Fibroblast of lung (primary cell): ENCODE measurements at places on chromosomes 16 and 17. TPM values are rescaled to one million over a fixed set of nuclear protein-coding genes. Genes with fewer than 3 reads are reported as not detected.
A peak's percentile ranks its signal among the peaks of the same experiment; 100 is the strongest.

Gene HBQ1
- not detected in 2 replicates for total RNA-seq

DNA sequence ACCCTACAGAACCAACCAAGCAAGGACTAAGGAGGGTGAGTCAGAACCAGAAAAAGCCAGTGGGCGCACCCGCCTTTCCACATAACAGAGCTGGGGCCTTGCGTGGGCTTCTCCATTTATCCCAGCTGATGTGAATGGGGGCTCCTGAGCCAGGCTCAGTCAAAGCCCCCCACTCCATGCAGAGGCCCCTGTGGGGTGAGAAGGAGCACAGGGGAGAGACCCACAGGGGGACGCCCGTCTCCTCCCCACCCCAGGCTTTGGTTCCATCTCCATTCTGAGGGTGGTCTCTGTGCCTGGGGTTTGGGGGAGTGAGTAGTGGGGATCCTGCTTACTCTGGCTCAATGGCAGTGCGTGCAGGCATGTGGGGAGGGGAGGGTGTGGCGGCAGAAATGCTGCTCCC, 210.1 kb upstream of the TNRC6C start:
- no peak overlapping the region for H3K4me3 ChIP-seq
- no peaks in the 10 kb centered on the region for H3K27me3 ChIP-seq

- DNase-seq, result no peak
- no peaks in the 10 kb centered on the region for H3K4me1 ChIP-seq
- H3K36me3 ChIP-seq, result no peaks in the 10 kb centered on the region
- H3K4me3 ChIP-seq, result no peak overlapping the region
Measured at GRCh38 chr16:6247775-6248174, 1084.9 kb upstream of the RBFOX1 start.

DNA sequence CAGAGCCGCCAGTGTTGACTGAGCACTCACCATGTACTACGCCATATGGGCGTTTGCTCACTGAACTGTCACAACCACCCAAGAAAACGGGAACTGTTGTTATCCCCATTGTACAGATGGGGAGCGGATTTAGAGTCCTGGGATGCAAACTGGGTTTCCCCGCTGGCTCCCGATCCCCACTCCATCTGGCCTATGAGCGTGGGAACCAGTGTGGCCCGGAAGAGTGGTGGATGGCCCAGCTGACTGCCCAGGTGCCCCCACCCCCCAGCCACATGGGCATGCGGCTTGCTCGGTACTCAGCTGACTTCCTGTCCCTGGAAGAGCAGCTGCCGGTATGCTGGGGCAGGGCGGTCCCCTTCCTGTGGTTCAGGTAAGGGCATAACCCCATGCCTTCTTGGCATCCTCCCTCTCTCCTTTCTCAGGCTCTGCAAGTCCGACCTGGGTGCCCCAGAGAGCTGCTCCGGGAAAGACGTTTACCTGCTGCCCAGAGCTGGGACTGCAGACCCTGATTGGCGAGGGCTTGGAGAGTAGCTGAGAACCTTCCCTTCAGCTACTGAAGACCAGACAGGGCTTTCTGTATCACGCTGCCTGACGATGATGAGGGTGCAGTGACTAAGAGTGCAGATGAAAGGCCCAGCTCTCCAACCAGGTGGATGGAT, 16.2 kb downstream of the SOCS3 start:
- H3K27ac ChIP-seq, result peak overlapping the region; percentile 98
- H3K27me3 ChIP-seq, result no peaks in the 10 kb centered on the region
- no peak overlapping the region for H3K4me3 ChIP-seq
- no peak for DNase-seq
- no peaks in the 10 kb centered on the region for H3K36me3 ChIP-seq

GRCh38 chr16:88939972-88940861, 36.8 kb downstream of the CBFA2T3 start:
- DNase-seq, result no peak
- H3K27ac ChIP-seq, result no peak overlapping the region
- no peak overlapping the region for H3K4me3 ChIP-seq
- peaks cover 55% of the 10 kb centered on the region for H3K27me3 ChIP-seq
- no peaks in the 10 kb centered on the region for H3K36me3 ChIP-seq
- H3K4me1 ChIP-seq, result no peaks in the 10 kb centered on the region

Gene UNC13D
- total RNA-seq, result 1.5 TPM in 2 replicates

- no peak for DNase-seq
- no peak overlapping the region for H3K27ac ChIP-seq
- no peaks in the 10 kb centered on the region for H3K4me1 ChIP-seq
- no peak overlapping the region for H3K4me3 ChIP-seq
- H3K36me3 ChIP-seq, result no peaks in the 10 kb centered on the region
Measured at GRCh38 chr17:12290207-12290606, 269.5 kb downstream of the MAP2K4 start.

DNA sequence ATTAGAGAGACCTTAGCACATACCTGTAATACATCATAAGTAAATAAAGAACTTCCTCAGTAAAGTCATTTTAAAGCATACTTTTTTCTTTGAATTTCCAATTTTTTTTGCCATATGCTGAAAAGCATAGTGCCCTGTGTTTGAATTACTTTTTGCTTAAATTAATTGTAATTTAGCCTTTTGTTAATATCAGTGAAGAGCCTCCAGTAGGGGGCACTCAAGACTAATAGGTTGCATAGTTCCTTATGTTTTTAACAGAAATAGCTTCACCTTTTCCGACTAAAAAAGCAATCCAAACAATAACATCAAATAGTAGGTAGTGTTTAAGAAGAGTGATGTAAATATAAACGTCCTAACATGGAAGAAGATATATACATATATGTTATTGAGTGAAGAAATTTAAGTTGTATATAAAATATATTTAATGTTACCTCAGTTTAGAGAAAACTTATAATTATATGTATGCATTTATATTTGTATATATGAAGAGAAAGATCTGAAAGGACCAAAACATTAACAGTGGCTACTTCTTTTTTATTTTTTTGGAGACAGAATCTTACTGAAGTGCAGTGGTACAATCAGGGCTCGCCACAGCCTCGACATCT, 18.6 kb downstream of the RAD51C start:
- no peak overlapping the region for H3K27ac ChIP-seq
- DNase-seq, result peak; percentile 81
- H3K4me3 ChIP-seq, result no peak overlapping the region
- H3K27me3 ChIP-seq, result no peaks in the 10 kb centered on the region
- H3K4me1 ChIP-seq, result no peaks in the 10 kb centered on the region
- H3K36me3 ChIP-seq, result no peaks in the 10 kb centered on the region

DNA sequence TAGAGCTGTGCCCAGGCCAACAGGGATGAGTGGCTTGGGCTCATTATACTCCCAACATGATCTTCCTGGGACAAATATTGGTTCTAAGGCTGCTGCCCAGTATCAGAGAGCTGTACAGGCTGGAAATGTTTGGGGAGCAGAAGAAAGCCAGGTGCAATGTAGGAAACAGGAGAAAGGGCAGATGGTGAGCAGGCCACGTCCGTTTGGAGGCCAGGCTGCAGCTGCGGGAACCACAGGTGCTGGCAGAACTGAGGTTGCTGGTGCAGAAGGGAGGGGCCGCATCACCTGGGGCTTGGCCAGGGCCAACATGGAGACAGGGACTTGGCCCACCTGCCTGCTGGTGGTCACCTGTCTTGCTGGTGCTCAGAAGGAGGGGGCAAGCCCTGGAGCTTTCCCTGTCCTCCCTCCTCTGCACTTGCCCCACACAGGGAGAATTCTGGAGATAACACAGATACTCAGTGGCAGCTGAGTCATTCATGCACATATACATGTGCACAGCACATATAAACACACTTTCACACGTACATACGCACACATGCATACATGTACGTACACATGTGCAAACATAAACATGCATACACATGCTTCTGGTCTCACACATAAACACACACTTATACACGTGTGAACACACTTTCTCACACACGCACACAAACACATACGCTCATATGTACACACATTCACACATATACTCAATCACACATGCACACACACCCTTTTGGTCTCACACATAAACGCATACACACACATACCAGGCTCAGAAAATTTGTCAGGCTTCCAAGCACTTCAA, 67.7 kb downstream of the WSCD1 start:
- no peaks in the 10 kb centered on the region for H3K27me3 ChIP-seq
- DNase-seq, result no peak
- H3K4me1 ChIP-seq, result no peaks in the 10 kb centered on the region

DNA sequence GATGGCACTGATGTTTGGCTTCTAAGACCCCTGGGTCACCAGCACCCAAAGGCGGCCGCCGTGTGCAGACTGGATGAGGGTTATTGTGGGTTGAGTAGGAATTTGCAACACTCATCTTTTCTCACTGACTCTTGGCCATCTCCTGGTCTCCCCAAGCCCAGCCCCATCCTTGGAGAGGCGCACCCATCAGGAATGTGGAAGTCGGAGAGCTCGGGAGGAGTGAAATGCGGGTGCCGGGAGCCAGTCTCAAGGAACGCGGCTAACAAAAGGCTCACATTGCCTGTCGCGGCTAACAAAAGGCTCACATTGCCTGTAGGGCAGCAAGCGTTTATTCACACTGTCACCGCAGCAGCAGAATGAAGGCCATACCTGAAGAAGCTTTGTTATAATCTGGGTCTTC, 248.6 kb downstream of the FOXL1 start:
- H3K4me3 ChIP-seq, result no peak overlapping the region
- H3K27ac ChIP-seq, result no peak overlapping the region
- no peaks in the 10 kb centered on the region for H3K36me3 ChIP-seq
- H3K4me1 ChIP-seq, result no peaks in the 10 kb centered on the region

DNA sequence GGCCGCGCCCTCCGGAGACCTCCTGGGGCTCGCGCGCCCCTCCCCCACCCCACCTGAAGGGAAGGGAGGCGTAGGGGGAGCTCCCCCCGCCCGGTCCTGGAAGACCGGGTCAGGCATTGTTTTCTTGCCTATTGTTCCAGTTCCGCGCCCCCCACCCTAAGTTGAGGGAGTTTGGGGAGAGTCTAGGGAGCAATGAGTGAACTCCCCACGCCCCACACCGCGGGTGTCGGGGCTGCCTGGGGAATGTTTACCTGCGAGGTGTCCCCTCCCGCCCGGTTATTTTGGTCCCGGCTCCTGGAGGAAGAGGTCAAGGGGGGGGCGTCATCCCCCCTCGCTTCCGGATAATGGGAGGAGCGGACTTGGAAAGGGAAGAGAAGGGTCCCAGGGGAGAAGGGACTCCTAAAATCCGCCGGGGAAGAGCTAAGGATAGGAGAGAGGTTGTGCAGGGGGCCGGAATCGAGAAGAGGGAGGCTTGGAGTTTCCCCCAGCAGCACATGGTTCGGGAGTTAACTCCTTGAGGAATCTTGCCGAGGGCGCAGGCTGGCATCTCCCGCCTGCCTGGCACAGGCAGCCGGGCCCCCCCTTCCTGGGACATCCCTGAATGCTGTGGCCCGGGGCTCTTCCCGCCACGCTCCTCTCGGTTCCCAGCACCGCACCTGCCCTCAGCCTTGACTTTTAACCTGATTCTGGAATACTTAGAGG, 881 bp downstream of the MLLT6 start:
- peaks cover 9% of the 10 kb centered on the region for H3K4me1 ChIP-seq
- H3K36me3 ChIP-seq, result peaks cover 2% of the 10 kb centered on the region
- H3K27ac ChIP-seq, result no peak overlapping the region
- H3K4me3 ChIP-seq, result peak overlapping the region; percentile 73

GRCh38 chr17:18191236-18191667, 7.6 kb downstream of the ALKBH5 start:
- no peak overlapping the region for H3K27ac ChIP-seq
- H3K27me3 ChIP-seq, result no peaks in the 10 kb centered on the region
- no peak overlapping the region for H3K4me3 ChIP-seq
- H3K4me1 ChIP-seq, result peaks cover 15% of the 10 kb centered on the region

Gene EMP2
- 17.2 and 22.5 TPM in 2 replicates for total RNA-seq

Gene USP31
- 5.6 and 5.8 TPM in 2 replicates for total RNA-seq

DNA sequence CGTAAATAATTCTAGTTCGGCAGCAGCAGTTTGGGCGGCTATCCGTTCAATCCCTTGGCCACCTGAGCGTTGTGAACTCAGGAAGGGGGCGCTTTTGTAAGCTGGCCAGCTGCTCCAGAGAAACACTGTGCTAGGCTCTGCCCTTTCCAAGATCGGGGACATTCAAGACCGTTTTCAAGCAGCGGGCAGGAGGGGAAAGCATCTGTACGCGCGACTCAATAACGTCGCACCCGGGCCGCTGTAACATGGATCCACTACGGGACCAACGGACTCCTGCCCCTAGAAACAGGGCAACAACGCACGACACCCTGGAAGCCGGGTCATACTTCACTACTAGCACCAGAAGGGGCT, 463 bp downstream of the TOP2A start:
- H3K4me3 ChIP-seq, result peak overlapping the region; percentile 72
- no peaks in the 10 kb centered on the region for H3K36me3 ChIP-seq
- H3K27ac ChIP-seq, result peak overlapping the region; percentile 86
- H3K4me1 ChIP-seq, result peaks cover 7% of the 10 kb centered on the region
- DNase-seq, result peak; percentile 12
- H3K27me3 ChIP-seq, result no peaks in the 10 kb centered on the region

DNA sequence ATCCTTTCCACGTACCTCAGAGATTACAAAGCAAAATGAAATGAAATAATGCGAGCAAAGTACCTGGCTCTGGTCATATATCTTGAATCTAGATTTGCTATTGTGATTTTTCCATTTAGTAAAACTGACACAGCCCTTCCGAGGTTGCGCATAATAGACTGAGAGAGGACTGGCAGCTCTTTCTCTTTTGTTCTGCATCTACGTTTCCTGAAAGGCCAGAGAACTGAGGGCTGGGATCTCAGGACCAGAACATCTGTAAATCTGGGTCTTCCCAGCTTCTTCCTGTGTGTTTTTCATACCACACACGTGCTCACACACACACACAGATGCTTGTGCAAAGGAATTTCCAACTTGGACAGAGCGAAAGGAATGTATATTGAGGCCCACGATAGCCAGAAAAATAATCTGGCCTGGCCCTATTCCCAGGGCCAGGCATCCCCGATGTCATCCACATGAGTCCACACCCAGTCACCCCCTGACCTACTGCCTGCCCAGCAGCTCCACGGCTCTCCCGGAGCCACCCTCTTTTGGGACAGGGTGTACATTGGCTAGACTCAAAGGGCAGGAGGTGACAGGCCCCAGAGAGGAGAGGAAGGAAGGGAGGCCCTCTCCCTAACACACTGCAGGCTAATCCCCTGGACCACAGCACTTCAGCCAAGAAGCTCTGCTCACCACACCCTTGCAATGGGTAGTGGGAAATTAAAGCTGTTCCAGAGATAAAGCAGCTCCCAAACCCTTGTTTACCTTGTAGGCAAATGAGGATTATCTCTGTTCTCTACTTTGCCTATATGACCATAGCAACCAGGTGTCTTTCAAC, 41.8 kb downstream of the NOL11 start:
- H3K27ac ChIP-seq, result no peak overlapping the region
- H3K27me3 ChIP-seq, result no peaks in the 10 kb centered on the region
- DNase-seq, result peak; percentile 78
- H3K4me3 ChIP-seq, result no peak overlapping the region
- H3K4me1 ChIP-seq, result peaks cover 3% of the 10 kb centered on the region

Gene CNGB1
- total RNA-seq, result not detected in 2 replicates

- no peaks in the 10 kb centered on the region for H3K36me3 ChIP-seq
- H3K27ac ChIP-seq, result no peak overlapping the region
- H3K4me1 ChIP-seq, result peaks cover 4% of the 10 kb centered on the region
- no peak overlapping the region for H3K4me3 ChIP-seq
Measured at GRCh38 chr17:79788989-79789942, 7.6 kb downstream of the CBX8 start.

DNA sequence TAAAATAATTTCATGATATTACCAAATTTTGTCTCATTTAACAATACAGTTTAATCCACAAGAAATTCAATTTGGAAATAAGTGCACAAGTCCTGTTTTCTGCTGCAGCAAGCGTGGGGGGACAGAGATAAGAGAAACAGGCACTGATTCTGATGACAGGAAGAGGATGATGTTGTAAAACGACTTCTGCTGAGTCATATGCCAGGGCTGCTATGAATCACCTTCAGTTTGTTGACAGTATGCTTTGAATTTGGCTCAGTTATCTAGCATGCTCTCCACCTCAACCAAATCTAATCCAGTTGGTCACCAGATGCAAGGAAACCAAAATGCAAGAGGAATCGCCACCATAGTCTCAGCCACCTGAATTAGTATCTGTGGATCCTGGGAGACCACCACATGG, 244.1 kb upstream of the MON1B start:
- peak; percentile 82 for DNase-seq
- H3K27ac ChIP-seq, result no peak overlapping the region
- no peak overlapping the region for H3K4me3 ChIP-seq
- H3K36me3 ChIP-seq, result no peaks in the 10 kb centered on the region
- H3K4me1 ChIP-seq, result no peaks in the 10 kb centered on the region

Gene SMPD3
- under 0.01 TPM in 2 replicates for total RNA-seq
